Amygdala (tissue), 56 donors: ENCODE measurements at places on chromosomes 3 and 15.

DNA sequence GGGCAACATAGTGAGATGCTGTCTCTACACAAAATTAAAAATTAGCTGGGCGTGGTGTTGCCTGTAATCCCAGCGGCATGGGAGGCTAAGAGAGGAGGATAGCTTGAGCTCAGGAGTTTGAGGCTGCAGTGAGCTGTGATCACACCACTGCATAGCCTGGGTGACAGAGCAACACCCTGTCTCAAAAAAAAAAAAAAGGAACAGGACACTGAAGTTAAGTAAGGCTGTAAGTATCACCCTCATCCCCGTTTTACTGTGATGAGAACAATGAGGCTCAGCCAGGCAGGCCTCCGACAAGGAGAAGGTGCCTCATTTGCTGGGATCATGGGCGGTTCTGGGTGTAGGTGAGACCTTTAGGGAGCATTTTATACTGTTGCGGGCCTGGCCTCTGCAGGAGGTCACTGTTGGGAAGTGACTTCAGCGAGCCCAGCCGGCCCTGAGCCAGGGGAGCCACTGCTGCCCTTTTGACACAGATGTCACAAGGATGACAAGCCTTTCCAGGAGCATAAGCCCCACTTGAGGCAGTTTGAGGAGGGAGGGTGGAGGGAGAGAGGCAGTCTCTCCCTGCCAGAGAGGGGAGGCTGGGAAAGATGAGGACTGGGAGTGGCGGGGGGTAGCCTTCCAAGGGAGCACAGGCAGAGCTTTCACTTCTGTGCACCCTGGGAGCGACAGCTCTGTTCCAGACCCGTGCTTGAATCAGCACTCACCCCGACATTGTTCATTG is 30.8 kb downstream of the IRAK2 start:
- no peak for DNase-seq

GRCh38 chr3:173970281-173970680 is 572.7 kb downstream of the NLGN1 start:
- no peak for DNase-seq

DNA sequence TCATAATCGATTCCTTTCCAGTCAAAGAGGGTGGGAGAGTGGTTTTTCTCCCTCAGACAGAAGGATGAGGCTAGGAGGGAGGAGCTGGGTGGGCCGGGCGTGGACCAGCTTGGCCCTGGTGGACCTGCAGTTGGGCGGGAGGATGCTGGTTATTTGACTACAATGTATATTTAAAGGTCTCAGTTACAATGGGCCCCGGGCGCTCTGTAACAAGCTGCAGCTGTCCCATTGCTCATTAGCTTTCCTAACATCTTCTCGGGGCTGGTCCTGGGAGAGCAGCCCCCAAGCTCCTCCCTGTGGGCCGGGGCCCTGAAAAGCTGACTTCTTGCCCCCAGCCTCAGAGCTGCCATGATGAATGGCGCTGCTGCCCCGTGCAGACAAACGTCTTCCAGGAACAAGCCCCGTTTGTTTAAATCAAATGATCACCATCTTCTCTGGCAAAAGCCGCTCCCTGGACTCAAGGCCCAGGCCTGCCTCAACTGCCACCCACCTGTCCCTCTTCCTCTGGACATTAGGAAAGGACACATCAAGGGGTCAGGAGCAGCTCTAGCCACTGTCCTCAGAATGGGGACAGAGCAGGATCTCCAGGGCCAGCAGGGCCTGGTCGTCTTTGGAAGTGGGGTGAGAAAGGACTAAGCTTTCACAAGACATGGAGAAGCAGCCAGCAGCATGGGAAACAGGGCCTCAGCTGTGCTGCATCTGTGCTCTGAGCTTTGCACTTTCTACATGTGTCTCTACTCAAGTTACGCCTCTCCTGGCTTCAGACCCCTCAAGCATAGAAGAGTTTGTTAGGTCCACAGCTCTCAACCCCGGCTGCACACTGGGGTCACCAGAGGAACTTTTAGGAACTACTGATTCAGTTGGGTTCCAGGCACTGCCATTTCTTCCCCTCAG is 38.6 kb downstream of the MAGEF1 start:
- no peak for DNase-seq

DNA sequence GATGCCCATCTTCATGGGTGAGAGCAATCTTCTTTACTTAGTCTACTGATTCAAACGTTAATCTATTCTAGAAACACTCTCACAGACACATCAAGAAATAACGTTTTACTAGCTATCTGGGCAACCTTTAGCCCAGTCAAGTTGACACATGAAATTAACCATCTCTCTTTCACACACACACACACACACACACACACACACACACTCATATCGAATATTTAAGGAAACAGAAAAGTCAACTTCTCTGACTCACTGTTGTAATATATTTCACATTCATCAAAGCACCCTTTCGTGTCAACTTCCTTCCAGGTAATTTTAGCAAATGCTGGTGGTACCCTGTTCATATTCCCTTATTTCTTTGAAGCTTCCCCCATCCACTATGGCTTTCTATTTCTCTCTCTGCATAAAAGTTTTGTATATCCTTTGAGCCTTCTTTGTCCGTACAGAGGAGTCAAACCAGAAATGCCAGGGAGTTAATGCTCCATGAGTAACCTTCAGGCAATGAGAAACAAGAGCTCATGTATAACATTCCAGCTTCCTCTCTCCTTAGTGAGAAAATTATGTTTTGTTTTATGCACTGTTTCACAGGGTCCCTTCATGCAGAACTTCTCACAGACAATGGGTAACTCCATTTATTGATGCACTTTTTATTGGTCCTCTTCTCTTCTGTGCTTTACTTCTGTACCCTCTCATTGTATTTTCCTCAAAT is 335.5 kb upstream of the CBLB start:
- DNase-seq: no peak

DNA sequence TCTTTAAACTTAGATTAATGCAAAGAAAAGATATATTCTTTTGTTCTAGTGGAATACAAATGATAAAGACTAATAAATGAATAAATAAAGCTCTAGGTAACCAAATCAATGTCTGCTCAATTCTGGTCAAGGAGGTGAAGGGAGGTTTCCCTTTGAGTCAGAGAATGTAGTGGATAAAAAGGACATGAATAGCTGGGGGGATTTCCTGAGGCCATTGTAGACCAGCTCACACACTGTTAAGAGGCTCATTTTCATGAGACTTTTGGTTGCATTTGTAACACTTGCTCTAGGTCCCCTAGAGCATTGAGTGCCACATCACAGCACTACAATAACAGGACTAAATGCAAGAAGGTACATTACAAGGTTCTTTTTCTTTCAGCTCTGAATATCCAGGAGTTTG is 170.7 kb downstream of the TIGIT start:
- no peak for DNase-seq

GRCh38 chr3:43153216-43154083 is 47.6 kb upstream of the POMGNT2 start:
- peak; percentile 84 for DNase-seq

DNA sequence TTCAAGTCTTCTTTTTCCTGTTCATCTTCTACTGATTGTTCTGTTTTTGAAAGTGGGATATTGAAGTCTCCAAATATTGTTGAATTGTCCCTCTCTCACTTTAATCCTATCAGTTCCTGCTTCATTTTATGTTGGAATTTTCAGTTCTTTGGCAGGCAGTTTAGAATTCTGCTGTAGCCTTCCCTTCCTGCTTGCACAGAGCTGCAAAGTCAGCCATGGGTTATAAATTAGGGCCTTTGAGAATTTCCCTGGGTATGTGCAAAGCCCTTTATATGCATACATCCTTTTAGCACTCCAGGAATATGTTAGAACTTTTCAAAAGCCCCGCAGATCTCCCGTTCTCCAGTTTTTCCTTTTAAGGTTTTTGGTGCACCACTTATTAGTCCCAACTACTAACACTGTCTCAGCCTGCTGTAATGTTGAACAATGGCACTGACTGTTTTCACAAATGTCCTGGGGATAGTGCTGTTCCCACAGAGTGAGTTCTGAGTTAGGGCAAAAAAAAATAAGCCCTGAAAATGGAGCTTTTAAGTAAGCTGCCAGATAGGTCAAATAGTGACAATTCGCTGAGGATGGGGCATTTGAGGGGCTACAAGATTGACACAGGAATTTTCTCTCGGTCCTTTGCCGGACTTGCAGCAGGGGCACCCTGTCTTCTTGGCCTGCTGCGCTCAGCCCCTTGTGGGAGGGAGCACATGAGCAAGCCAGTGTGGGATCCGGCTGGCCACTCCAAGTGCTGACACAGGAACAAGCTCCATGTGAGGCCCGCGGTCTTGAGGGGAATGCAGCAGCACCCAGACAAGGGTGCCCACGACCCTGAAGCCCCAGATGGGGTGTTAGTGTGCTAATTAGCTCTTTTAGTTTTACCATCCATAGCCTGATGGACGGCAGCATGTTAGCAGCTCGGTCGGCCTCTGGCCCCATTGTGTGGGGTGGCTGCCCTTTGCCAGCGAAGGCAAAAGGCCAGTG is 96.0 kb downstream of the VPS8 start:
- DNase-seq: peak; percentile 41

DNA sequence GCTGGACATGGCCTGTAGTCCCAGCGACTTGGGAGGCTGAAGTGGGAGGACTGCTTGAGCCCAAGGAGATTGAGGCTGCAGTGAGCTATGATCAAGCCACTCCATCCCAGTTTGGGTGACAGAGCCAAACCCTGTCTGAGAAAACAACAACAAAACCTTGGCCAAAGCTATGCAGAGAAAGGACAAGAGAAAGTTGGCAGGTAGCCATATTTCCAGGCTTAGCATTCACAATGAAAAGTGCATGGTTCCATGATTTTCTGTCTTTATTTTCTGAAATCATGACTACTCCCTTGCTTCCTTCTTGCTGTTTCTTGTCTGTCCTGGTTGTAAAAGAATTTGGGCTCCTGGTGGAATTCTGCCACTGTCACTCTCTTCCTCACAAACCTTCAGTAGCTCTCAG is 284.6 kb upstream of the C2CD4B start:
- no peak for DNase-seq

DNA sequence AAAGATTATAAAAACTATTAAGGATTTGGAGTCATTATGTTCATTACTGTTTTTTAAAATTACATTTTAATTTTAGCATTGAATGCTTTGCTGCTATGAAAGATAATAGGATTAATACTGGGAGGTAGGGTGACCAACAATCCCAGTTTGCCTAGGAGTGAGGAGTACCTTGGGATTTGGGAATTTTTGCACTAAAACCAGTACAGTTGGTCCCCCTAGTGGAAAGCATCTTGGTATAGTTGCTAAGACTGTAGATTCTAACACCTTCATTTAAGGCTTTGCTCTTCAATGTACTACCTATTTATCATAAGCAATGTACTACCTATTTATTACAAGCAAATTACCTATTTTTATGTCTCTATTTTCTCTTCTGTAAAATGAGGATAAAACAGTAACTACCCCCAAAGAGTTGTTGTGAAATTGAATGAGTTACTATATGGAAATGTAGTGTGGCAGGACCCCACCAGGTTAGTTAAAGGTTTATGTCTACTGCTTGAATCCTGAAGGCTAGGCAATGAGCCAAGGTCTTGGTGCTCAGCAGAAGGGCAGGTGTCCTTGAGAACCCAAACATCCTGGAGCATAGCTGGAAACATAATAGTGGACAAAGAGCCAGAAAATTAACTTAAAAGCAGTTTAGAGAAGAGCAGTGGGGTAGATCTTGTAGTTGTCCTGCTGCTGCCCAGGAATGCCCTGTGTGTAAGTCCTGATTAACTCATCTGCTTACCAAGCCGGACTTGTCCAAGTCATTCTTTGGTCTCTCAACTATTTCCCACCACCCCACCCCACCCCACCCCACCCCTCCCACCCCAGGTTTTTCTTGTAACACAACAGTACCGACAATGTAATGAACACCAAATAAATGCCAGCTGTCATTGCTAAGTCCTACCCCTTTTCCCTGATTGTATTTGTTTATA is 49.2 kb upstream of the NMD3 start:
- no peak for DNase-seq

GRCh38 chr15:73474785-73475184 is 31.8 kb downstream of the REC114 start:
- DNase-seq: no peak

- DNase-seq: no peak
Measured at GRCh38 chr15:100204771-100205170, 137.0 kb downstream of the ADAMTS17 start.

GRCh38 chr15:42544853-42545629 is 3.6 kb downstream of the LRRC57 start:
- DNase-seq: no peak

DNA sequence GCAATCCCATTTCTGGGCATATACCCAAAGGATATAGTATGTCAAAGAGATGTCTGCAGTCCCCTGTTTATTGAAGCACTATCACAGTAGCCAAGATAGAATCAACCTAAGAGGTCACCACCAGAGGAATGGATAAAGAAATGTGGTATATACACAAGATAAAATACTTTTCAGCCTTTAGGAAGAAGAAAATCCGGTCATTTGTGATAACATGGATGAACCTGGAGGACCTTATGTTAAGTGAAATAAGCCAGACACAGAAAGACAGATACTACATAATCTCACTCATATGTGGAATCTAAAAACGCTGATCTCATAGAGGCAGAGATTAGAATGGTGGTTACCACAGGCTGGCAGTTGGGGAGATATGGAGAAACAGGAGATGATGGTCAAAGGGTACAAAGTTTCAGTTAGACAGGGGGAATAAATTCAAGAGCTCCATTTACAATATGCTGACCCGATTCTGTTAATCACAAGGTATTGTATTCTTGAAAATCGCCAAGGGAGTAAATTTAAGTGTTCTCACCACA is 195.8 kb downstream of the MTHFS start:
- DNase-seq: no peak

DNA sequence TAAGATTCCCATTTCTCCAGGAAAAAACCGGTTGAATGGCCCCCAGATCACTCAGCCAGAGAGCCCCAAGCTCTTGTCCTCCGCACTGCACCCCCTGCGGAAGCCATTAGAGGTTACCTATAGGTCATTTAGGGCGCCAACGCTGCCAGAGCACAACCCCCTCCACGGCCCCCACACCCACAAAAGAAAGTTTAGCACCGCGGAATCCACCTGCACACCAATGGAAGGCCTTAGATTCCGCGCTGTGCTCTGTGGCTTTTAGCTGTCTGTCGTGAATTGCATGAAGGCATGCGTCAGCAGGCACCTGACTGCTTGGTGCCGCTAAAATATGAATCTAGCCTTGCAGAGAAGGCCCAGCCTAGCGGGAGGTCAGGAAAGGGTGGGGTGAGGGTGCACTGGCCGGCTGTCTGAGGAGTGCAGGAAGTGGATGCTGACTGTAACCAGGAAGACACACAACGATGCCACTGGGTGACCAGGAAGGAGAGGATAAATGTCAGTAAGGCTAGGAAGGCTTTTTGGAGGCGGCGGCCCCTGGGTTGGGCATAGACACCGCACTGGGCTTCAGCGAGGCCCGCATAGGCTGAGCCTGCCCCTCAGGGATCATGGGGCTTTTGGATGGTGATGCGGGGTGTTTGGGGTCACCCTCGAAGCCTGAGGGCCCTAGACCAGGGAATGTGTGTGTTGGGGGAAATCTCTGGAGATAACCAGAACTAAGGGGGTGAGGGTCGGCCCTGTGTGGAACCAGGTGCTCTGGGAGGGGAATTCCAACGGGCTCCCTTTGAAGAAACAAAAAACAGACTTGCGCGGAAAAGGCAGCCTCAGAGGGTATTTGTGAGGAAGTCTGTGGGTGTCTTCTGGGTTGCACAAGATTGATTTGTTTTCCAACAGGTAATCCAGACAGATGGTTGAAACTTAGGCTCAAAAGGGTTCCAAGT is 976 bp upstream of the NUP210 start:
- no peak for DNase-seq
